Stimulated activated CD8-positive, alpha-beta memory T cell treated with anti-CD3 and anti-CD28 coated beads, Interleukin-7, amount 100 ng/mL, for 4 hours (primary cell): ENCODE measurements at places on chromosomes 5 and 9.

DNA sequence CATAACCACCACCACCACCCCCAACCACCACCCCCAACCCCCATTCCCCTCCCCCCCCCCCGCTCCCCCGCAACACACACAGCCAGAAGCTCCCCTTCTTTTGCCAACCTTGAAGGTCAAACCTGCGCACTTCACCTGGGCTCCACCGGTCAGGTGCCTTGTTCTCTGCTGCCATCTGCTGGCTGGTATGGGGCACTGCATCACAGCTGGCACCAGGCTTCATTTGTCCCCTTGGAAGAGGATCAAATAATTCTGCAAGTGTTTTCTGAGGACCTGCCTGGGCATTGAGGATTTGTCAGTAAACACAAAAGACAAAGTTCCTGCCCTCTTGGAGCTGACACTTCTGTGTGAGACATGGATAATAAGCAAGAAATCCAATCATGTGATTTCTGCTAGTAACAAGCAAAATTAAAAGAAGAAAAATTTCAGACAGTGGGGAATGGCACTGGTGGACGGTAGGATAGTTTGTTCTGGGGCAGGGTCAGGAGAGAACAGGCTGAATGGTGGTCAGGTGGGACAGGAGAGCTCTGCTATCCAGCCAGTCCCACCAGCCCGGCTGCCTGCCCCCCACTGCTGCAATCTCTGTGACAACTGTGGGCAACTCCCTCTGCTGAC, 55.6 kb upstream of the LMX1B start:
- DNase-seq, result peak; percentile 28

GRCh38 chr5:175246242-175246888, 197.6 kb downstream of the DRD1 start:
- no peak for DNase-seq

DNA sequence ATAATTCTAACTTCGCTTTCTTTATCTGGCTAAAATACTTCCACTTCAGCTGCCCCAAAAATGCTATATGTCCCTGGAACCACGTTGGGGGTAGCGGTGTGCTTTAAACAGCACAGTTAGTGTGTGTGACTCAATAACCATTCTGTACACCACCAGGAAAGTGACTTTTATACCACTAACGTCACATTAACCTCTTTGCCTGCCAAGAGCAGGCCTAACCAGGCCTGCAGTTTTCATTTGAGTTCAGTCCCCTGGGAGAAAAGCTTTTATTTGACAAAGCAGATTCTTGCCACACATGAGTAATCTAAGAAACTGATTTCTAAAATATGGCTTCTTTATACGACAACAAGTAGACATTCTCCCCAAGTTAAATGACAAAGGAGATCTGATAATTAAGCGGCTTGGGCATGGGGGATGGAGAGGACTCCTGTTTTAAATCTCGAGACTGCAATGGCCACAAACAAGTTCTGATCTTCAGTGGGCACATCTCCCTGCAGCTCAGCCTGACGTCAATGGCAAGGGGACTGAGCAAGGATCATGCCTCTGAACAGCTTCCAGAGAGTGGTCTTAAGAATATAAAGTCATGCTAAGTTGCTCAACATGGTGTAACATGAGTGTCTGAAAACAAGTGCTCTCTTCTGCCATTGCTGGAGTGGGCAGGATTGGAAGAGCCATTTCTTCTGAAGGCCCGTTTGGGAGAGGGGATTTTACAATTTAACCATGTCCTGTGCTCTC, 91.8 kb downstream of the GLIS3 start:
- no peak for DNase-seq

GRCh38 chr5:147567917-147568598, 58.2 kb upstream of the DPYSL3 start:
- no peak for DNase-seq

GRCh38 chr9:84945878-84946538, 276.5 kb downstream of the NTRK2 start:
- no peak for DNase-seq

DNA sequence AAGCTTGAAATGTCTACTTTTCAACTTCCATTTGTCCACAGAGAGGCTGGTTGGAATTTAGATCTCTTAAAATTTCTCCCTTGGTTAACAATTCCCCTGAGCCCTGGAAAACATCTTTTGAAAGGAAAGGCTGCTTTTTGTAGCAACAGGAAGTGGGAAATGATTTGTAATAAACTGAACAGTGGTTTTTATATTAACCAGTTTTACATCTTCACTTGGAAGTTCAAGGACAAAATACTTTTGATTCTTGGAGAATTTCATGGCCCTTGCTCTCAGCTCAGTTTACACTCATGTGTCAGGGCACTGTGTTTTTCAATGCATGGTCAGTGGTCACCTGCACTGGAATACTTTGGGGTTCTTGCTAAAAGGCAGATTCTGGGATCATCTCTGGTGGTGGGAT, 9.9 kb downstream of the MLANA start:
- DNase-seq, result no peak

DNA sequence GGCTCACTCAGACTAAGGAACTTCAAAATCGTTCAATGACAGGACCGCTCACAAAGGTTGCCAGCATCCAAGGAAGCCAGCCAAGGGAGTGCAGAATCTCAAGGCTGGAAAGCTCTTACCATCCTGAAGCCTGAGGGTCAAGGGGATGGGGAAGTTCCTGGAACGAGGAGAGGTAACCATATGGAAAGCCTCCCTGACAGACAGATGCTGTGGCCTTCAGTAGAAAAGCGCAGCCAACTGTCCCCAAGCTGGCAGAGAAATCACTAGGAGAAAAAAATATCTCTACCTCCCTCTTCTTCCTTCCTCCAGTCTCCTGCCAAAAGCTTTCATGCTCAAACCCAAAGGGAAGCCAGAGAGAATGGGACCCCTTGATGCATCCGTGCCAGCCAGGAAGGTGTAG, 90.5 kb upstream of the RANBP3L start:
- DNase-seq, result no peak

DNA sequence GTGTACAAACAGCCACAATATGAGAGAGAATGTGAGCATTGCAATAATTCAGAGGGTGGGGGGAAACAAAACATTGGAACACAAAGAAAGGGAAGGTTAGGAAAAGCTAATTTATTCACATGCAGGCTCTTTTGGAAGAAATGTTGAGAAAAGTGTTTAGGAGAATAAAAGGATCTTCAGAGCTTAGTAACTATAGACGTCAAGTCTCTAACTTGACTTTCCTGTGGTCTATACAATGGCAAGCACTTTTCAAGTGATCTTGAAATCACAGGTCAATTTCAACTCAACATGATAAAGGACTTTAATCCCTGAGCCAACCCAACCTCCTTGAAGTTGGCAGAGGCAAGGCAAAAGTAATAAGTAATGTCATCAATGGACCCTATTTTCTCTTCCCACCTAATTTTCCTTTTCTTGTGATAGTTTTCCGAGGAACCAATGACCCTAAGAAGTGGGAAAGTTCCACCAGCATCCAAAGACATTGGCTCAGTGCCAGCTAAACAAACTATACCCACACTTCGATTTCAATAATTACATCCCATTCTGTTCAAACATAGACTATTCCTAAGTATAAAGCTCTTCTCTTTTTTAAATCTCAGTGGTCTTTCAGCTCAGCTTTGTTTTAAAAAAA, 23.7 kb downstream of the RFK start:
- DNase-seq, result no peak

- no peak for DNase-seq
These were observed 28.4 kb downstream of the EHMT1 start for GRCh38 chr9:137647096-137647714.

DNA sequence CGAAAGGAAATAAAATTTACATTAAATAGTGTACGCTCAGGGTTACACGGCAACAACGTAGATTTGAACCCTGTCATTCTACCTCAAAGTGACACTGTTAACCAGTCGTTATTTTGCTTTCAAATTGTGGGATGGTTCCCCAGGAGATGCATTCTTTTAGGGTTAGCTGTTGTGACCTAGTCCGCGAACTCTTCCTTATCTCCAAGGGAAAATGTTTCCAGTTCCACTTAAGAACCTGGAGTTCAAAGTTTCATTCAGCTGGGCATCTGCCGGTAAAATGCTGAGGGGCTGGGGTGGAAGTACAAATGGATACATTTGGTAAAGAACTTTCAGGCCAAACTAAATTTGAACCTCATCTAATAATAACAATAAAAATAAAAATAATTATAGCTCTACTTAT, 264.6 kb downstream of the NR3C1 start:
- no peak for DNase-seq

GRCh38 chr9:76534026-76534425, 75.0 kb downstream of the GCNT1 start:
- no peak for DNase-seq

- no peak for DNase-seq
These were observed 1565.0 kb upstream of the WWC1 start for GRCh38 chr5:166726406-166726805.

DNA sequence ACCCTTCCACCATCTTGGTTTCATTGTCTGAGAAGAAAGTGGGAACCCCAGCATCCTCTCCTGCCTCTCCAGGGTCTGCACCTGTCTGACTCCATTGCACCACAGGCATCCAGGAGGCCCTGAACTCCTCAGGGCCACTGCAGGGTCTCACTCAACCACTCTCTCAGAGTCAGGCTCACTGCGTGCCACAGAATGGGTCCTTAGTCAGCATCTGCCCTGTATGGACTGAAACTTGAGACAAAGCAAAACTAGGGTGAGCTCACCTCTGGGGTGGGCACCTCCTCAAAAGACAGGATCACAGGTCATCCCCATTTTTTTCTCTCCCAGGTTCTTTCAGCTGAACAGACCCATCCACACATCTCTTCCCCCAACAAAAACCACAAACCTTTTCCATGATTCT, 59.2 kb upstream of the CPEB4 start:
- no peak for DNase-seq

DNA sequence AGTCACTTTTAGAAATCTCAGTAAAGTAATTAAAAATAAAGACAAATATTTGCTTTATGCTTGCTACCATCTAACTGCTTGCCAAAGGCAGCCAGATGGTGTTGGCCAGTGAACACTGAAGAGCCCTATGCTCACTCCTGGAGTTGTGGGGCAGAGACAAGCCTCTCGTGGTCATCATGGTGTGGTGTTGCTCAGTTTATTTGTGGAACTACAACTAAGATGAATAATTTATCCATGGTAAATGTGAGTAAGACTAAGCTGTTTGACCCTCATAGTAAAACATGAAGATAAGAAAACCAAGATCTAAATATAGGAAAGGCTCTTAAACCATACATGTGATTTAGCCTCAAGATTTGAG, 100.7 kb downstream of the PDE8B start:
- no peak for DNase-seq
